Temporal lobe (tissue), 4 donors: ENCODE measurements at places on chromosomes 5 and 9. TPM values are rescaled to one million over a fixed set of nuclear protein-coding genes. Genes with fewer than 3 reads are reported as not detected.

Gene CCL21
- not detected for total RNA-seq

Gene TLX3
- total RNA-seq, result not detected

Gene FLT4
- 2.0 TPM for total RNA-seq

Gene TRIO
- total RNA-seq, result 381 TPM

Gene SPINK4
- not detected for total RNA-seq

Gene RANBP3L
- total RNA-seq, result 9.6 TPM

Gene UBE2D2
- total RNA-seq, result 97.1 TPM

Gene GPX8
- 2.7 TPM for total RNA-seq
